ENCODE measurements at places on chromosomes 5 and 9. TPM values are rescaled to one million over a fixed set of nuclear protein-coding genes. Genes with fewer than 3 reads are reported as not detected.

The PCDHGA11 gene
- polyA plus RNA-seq = 4.7 TPM

The EIF4E1B gene
- polyA plus RNA-seq = not detected

DNA sequence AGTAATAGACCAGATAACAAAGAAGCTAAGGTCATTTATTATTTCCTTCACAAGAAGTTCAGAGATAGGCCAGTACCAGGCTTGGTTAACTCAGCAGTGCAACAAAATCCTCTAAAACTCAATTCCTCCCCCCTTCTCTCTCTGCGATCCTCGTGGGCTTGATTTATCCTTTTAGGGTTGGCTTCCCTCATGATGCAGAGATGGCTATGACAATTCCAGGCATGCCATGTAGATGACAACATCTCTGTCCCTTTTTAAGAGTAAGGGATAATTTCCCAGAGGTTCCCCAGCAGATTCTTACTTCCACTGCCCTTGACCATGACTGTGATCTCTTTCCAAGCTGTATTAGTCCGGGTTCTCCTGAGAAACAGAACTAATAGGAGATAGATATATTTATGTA lies 28.7 kb upstream of the DAP start:
- DNase-seq = no peak

DNA sequence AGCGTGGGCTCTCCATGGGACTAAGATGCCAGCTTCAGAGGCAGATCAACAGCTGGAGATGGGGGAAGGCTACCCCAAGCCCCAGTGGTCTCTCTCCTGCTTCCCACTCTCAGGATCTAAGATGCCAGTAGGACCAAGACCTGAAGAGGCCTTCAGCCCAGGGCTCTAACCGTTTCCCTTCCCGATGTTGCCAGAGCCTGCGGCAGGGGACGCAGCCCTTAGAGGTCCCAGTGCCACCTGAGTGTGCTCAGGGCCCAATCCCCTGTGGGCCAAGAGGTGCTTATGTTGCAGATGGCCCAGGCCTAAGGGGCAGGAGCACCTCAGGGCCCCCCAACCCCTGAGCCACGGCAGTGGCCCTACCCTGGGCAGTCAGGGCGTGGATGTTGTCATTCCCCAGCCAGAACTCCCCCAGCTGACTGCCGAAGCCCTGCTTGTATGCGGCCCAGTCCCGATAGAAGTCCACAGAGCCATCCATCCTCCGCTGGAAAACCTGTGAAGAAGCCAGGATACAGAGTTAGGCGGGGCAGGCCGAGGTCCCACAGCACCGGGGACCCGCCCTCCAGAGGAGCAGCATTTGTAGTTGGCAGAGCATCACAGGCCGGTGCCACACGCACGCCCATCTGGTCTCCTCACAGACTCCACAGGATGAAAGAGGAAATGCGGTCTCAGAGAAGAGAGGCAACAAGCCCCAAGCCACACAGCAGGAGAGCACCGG lies 5.4 kb downstream of the FCN1 start:
- DNase-seq = no peak

DNA sequence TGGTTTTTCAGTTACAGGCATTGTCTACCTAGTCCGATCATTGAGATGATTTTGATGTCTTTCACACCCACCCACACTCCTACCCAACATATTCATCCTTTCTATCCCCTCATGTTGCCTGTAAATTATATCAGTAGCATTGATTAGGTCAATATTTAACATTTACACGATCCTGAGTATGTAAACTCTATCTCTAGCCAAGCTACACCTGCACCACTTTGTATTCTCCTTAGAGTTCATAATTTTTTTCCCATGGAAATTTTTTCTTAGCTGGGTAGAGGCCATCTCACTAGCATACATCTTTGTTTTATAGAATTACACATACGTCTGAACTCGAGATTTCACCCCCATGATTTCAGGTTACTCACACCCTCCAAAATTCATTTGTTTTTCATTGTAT lies 30.6 kb downstream of the GCNT4 start:
- DNase-seq = no peak

DNA sequence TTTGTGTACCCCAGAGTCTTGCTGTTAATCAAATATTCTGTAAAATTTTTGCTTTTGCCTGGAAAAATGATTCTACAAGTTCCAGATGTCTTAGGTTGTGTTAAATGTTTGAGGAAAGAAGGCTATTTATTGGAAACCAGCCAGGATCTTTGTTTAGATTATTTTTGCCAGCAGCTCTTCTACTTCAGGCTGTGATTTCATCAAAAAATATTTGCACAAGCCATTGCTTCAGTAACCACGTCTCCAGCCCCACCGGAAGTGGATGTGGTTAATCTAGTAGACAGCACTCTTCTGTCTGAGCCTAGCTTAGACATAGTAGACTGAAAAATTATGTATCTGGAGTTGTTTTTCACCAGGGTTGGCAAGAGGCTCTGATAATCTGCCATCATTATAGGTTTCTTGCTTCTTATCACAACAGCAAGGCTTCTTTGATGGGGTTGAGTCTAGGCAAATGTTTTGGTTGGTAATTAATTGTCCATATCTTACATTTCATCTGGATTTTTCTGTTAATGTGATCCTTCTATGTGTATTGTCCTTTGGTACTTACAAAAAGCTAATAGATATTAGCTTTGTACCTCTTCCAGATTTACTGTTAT lies 17.1 kb downstream of the KCTD16 start:
- no peak for DNase-seq

Data from left renal pelvis (tissue), 4 donors.